ENCODE measurements at places on chromosomes 1 and 21. TPM values are rescaled to one million over a fixed set of nuclear protein-coding genes. Genes with fewer than 3 reads are reported as not detected.
A peak's percentile ranks its signal among the peaks of the same experiment; 100 is the strongest.

GRCh38 chr1:115640384-115640783, 1.4 kb upstream of the VANGL1 start:
- DNase-seq, result no peak

DNA sequence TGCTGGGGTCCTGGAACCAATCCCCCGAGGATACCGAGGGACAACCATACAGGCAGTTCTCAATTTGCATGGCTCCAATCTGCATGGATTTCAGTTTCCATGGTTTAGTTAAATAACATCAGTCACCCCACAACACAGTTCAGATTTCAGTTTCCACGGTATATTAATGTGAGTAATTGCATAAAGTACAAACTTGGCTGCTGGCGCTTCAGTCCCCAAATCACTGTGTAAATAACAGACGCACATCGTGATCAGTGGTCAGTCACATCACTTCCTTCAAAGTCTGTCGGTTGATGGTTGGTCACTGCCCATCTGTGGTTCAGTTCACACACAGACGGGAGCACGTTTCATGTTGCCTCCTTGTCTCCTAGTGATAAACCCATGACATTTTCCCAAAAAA, 66.4 kb upstream of the LPGAT1 start:
- DNase-seq, result no peak

DNA sequence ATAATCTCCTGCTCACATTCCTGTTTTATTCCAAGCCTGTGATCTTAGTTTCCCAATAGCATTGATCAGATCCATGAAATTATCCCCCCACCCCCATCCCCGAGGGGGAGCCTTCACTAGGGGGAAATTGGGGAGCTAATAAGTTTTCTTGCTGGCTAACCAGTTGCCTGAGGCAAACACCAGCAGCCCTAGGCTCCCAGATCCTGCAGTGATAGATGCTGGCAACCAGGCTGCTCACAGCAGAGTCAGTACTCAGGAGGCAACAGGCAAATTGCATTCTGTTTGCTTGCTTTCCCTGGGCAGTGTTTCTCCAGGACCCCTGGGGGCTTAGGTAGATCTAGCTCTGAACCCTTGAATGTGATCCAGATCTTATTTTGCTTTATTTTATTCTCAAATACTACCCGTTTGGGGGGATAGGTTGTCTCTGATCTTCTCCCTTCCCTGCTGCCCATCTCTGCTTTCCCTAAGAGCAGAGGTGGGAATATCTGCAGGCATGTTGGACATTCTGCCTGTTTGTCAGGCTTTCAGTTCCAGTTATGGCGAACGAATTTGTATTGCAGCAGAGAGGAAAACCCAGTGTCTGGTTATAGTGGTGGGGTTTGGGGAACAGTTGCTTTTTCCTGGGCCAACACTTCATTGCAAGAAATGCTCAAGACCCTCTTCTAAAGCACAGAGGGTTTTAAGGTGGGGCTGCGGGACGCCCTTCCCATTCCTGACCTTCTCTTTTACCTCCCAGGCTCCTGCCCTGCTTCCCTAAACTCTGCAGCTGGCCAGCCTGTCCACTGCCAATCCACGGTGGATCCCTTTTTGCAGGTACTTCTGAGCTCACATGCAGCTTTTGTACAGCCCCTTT, 289.8 kb upstream of the PLXNA2 start:
- no peak for DNase-seq

DNA sequence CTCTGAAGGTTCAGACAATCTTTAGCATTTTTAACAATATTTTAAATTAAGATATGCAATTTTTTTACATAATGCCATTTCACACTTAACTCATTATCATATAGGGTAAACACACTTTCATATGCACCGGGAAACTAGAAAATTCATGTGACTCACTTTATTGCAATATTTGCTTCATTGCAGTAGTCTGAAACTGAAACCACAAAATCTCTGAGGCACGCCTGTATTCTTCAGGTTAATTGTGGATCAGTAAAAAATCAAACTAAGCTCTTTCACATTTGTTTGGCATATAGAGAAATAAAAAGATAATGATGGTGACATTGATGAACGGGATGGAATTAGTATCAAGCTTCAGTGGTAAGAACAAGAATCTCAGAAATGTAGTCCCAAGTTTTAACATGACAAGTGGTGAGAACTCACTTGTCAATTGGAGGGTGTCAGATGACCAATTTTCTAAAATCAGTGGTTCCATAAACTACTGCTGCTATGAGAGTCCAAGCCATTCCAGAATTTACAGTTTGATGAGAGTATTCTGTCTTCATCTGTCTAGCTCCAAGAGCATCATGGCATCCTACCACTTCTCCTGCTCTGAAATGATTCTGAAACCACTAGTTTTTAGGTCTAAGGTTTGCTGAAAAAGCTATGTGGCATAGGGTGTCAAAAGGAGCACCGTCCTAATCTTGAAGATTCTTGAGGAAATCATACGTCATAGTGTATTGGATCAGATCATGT, 281.0 kb downstream of the PTPRC start:
- peak; percentile 42 for DNase-seq

DNA sequence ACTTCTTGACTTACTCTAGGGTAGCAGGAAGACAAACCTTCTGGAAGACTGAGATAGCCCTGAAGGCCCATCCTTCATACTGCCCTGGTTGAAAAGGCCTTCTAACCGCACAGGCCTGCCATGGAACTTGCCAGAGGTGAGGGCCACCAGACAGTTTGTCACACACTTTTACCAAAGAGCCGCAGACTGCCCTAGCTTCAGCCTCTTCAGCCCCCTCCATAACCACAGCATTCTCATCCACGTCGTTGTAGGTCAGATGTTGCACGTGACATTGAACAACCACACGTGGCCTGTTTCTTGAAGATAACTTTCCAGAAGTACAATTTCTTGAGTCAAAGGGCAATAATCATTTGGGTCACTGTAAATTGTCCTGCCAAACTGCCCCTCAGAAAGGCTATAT, 18.9 kb downstream of the ZNF362 start:
- no peak for DNase-seq

OR2L2 gene
- not detected for total RNA-seq

- DNase-seq, result no peak
Observed at GRCh38 chr1:181518152-181518551, 34.8 kb downstream of the CACNA1E start.

- no peak for DNase-seq
Observed at GRCh38 chr1:38003261-38004250, 1.8 kb downstream of the FHL3 start.

PLEKHO1 gene
- total RNA-seq, result 4.7 TPM

Data from activated naive CD4-positive, alpha-beta T cell treated with anti-CD3 and anti-CD28 coated beads for 36 hours (primary cell).